Left lung (tissue), 14 donors: ENCODE measurements at places on chromosomes 12 and 14. TPM values are rescaled to one million over a fixed set of nuclear protein-coding genes. Genes with fewer than 3 reads are reported as not detected.

- no peak for DNase-seq
Measured at GRCh38 chr14:56552615-56553014, 27.0 kb upstream of the TMEM260 start.

- DNase-seq = no peak
Measured at GRCh38 chr14:41374092-41374491, 232.6 kb upstream of the LRFN5 start.

DNA sequence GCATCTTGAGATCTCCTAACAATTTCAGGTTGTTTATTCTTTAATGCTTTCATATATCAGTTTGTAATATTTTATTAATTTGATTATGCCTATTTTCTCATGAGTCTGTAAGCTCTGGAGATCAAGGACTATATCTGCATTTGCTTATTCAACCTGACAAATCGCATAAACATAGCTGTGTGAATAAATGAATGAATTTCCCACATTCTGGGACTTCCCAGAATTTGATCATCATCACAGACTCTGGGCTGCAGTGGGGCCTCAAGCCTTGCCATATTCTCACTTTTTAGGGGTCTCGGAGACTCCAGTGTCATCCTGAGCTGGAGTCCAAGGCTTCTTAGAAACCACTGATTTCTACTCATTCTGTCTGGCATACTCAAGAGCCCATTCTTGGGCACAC, 180.5 kb downstream of the DAD1 start:
- no peak for DNase-seq

GRCh38 chr12:5301539-5301938, 130.4 kb upstream of the NTF3 start:
- DNase-seq = no peak

Gene TMEM30B
- 15.8 TPM for polyA plus RNA-seq

GRCh38 chr14:99037777-99038430, 234.1 kb downstream of the BCL11B start:
- no peak for DNase-seq

DNA sequence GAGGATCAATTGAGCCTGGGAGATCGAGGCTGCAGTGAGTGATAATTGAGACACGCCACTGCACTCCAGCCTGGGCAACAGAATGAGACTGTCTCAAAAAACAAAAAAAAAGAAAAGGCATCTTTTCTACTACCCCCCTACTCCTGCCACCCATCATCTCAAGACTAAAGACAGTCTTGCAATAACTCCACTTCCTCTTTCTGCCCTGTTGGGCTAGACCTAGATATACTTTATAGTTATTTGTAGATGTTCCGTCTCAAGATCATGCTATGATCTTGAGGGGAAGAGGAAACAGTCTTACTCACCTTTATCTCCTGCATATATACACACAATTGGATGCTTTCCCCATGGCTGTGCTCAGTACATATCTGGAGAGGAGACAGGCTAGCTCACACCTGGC, 12.1 kb upstream of the ESPL1 start:
- DNase-seq = no peak

Gene MYG1
- 48.8 TPM for polyA plus RNA-seq

DNA sequence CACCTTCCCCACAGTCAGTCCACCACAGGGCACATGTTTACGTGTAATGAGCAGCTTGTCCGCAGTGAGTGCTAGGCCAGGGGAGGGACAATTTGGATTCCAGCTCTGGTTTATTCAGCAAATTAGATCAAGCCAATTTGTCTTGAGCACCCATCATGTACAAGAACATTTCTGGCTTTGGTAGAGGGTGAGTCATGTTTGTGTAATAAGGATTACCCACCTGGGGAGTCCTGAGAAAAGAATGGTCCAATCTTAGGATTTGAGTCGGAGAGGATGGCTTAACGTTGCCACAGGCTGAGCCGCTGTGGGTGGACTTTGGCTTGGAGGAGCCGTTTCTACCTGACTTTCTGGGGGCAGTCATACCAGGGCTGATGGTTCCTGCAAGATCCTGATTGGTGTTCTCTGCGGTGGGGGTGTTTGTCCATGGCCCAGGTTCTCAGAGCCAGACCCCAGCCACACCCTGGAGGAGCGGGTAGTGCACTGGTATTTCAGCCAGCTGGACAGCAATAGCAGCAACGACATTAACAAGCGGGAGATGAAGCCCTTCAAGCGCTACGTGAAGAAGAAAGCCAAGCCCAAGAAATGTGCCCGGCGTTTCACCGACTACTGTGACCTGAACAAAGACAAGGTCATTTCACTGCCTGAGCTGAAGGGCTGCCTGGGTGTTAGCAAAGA, 143.7 kb downstream of the SMOC1 start:
- no peak for DNase-seq

- DNase-seq = no peak
Measured at GRCh38 chr14:68386446-68386845, 406.4 kb downstream of the ZFP36L1 start.

- no peak for DNase-seq
Measured at GRCh38 chr14:87457720-87458119, 535.3 kb downstream of the GALC start.

- DNase-seq = no peak
Measured at GRCh38 chr14:20714593-20715250, 26.2 kb downstream of the ANG start.

DNA sequence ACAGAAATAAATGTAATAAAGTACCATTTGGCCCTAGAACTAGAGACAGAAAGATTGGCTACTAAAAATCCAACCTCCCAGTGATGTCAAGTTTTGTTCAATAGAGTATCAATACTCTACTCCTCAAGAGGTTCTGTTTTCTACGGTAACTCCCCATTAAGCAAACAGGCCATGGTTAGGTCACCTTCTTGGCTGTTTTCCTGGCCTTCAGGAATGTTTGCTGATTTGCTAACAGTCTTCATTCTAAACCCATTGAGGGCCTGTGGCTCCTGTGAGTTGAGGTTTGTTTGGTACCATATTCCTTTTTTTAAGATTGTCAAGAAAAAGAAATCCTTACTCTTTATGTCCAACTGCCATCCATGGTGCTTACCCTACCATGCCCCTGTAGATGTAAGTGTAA, 1022.0 kb upstream of the TMEM132C start:
- DNase-seq = no peak

GRCh38 chr12:71010143-71010479, 89.6 kb upstream of the PTPRR start:
- DNase-seq = no peak

Gene ADCY6
- polyA plus RNA-seq = 57.0 TPM

Gene CYP46A1
- 6.8 TPM for polyA plus RNA-seq

GRCh38 chr12:111585690-111586089, 13.4 kb downstream of the ATXN2 start:
- DNase-seq = no peak

Gene RAB2B
- polyA plus RNA-seq = 58.1 TPM

GRCh38 chr14:82755923-82756322, 1222.3 kb upstream of the SEL1L start:
- no peak for DNase-seq

- DNase-seq = no peak
Measured at GRCh38 chr12:85369365-85370154, 89.5 kb downstream of the ALX1 start.

DNA sequence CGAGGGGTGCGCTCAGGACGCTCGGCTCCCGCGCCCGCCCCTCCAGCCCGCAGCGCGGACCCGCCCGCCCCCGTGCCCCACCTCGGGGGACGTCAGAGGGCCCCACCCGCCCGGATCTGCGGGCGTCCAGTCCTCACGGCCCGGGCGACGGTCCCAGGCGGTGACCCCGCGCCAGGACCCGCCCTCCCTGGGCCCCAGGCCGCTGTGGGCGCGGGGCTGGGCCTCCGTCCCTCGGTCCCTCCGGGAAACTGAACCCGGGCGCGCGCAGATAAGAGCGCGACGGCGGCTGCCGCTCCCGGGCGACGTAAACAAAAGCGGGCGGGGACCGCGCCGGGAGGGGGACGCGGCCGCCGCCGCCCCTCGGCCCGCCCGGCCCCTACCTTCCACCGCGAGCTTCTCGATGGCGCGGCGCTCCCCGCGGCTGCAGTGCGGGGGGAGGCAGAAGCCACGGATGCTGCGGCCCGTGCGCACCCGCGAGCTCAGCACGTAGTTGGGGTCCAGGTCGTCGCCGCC, 1.1 kb downstream of the CKB start:
- DNase-seq = no peak

- no peak for DNase-seq
Measured at GRCh38 chr12:108204117-108204987, 75.3 kb downstream of the WSCD2 start.

GRCh38 chr14:24993631-24994030, 56.3 kb downstream of the STXBP6 start:
- no peak for DNase-seq

Gene MBIP
- 176 TPM for polyA plus RNA-seq

- DNase-seq = no peak
Measured at GRCh38 chr14:95523815-95524448, 7.5 kb upstream of the SYNE3 start.

GRCh38 chr12:27924350-27925135, 48.0 kb downstream of the PTHLH start:
- no peak for DNase-seq

Gene LMBR1L
- 88.0 TPM for polyA plus RNA-seq

DNA sequence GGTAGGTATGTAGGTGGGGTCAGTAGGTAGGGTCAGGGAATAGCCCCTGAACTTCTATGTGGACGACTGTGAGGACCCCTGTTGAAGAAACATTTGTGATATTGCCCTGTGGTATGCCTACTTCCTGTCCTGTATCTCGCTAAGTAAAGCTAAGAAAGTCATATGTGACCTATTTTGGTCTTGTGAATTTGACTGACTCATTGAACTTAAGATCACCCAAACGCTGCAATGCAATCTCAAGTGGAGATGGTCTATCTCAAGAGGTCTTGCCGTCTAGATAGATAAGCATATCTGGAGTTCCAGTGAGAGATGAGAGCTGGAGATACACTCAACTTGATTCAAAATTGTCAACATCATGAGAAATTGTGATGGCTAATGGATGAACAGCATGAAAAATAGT, 73.8 kb downstream of the TRAFD1 start:
- DNase-seq = no peak

Gene HOXC5
- polyA plus RNA-seq = 0.26 TPM

Gene ZDHHC22
- not detected for polyA plus RNA-seq
